ENCODE measurements at places on chromosomes 2 and 18.

DNA sequence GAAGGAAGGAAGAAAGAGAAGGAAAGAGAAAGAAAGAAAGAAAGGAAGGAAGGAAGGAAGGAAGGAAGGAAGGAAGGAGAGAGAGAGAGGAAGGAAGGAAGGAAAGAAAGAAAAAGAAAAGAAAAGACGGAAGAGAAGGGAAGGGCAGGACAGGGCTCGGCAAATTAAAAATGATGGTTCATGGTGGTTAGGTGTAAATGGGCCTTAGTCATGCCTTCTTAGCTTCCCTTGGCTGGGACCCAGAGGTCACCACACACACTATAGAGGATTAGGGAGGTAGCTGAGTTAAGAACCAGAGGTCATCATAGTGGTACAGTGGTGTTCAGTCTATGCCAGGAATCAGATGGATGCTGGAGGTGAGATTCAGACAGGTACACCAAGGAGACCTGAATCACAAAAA lies 9.3 kb upstream of the ATL2 start:
- no peak for DNase-seq

GRCh38 chr2:54858021-54858681 lies 134.7 kb downstream of the EML6 start:
- DNase-seq = peak; percentile 21

- DNase-seq = no peak
These were observed 6.6 kb downstream of the GAREM2 start for GRCh38 chr2:26179446-26179913.

GRCh38 chr2:121475811-121476571 lies 54.7 kb upstream of the RNU4ATAC start:
- no peak for DNase-seq

DNA sequence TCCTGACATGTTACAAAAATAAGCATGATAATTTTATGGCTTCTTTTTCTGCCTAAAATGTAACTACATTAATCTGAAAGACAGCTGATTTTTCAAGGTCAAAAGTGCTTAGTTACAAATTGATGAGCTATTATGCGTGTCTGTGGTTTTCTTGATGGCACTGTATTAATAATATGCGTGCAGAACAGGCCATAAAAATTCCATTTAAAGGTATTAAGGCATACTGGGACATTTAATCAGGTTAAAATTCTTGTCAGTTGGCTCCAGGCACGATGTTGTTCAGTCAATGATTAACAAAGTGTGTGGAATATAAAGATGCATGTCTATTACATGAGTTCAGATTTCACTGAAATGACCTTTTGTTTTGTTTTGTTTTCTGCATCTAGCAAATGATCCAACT lies 420.1 kb upstream of the ZNF804A start:
- no peak for DNase-seq

DNA sequence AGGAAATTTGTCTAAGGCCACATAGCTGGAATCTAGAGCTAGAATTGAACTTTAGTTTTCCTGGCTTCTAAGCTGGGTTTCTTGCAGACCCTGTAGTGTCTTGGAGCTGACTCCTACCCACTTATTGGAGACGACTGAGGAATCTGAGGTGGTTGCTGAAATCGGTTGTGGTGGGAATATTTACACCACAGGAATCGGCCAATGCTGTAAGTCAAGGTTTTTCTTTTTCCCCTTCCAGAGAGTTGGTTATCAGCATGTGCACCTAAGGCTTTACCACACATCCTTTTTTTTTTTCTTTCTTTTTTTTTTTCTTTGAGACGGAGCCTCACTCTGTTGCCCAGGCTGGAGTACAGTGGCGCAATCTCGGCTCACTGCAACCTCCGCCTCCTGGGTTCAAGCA lies 9.4 kb downstream of the CABLES1 start:
- no peak for DNase-seq

- DNase-seq = no peak
These were observed 644 bp upstream of the NEU2 start for GRCh38 chr2:233031556-233032500.

- no peak for DNase-seq
These were observed 38.2 kb downstream of the PLEKHM3 start for GRCh38 chr2:207987025-207987716.

GRCh38 chr18:41681138-41681880 lies 273.7 kb upstream of the PIK3C3 start:
- DNase-seq = no peak

DNA sequence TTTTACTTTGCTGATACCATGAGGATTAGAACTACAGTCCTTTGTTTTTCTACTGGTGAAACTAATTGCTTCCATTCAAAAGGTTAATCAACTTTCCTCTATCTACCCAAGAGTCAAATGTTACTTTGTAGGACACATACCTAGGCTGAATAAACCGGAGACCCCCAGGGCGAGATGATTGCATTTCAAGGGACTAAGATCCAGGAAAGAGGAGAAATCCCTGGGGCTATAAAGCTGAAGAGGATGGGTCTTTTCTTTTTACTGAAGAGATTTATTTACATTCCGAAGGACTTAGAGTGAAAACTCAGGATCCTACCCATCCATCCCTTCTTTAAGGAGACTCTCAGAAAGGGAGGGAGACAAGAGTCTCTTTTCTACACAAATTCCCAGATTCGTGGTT lies 331.9 kb downstream of the CDH19 start:
- no peak for DNase-seq

GRCh38 chr18:41064916-41065315 lies 890.1 kb upstream of the PIK3C3 start:
- DNase-seq = no peak

- DNase-seq = no peak
These were observed 3.5 kb downstream of the IMP4 start for GRCh38 chr2:130346041-130346740.

- no peak for DNase-seq
These were observed 86.4 kb downstream of the LOXHD1 start for GRCh38 chr18:46570666-46571065.

DNA sequence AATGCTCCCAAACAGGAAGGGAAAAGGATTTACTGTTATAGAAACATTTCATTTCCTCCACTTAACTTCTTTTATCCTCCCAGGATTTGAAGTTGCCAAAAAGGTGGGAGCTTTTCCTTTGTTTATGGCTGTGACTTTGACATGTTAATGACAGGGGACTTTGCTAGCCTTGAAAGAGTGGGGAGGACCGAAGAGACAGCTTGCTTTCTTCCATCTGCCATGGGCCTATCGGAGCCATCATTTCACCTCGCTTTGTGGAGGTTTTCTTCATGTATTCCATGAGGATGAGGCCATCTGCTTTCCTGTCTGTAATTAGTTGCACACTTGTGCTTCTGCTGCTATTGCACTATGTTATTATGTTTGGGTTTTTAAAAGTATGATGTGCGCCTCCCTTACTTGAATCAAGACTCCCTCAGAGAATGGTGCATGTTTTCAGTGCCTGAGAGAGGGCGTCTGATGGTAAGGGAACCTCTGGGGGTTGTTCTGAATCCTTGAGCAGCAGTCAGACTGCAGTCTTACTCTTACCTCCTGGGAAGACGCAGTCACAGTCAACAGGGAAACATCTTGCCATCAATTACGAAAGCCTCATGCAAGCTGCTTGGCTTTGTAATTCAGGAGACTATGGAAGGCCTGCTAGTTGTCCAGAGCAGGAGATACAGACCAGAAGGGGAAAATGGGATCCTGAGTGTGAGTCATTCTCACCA lies 173.3 kb upstream of the MGAT5 start:
- DNase-seq = no peak

- DNase-seq = no peak
These were observed 363.0 kb downstream of the FSIP2 start for GRCh38 chr2:186101616-186102015.

- no peak for DNase-seq
These were observed 500.2 kb downstream of the XIRP2 start for GRCh38 chr2:167388497-167388896.

DNA sequence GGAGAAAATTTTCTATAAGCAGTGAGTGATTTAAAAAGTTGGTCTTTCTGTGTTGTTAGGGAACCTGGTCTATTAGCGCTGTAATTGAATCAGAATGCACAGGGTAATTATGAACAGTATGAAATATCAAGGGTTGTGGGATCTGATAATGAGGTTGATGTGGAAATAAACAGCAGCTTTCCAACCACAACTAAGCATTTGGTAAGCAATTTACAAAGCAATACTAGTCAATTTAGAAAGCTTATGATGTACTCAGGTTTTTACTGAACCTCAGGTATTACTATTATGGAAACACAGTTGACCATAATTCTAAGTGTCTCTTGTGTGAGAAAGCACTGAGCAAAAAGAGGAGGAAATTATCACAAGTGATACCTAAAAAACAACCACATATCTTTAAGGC lies 11.0 kb upstream of the SMCHD1 start:
- no peak for DNase-seq

- no peak for DNase-seq
These were observed 1920.1 kb upstream of the CELF4 start for GRCh38 chr18:39485696-39486095.

GRCh38 chr2:74021407-74021755 lies 36.7 kb downstream of the TET3 start:
- no peak for DNase-seq

DNA sequence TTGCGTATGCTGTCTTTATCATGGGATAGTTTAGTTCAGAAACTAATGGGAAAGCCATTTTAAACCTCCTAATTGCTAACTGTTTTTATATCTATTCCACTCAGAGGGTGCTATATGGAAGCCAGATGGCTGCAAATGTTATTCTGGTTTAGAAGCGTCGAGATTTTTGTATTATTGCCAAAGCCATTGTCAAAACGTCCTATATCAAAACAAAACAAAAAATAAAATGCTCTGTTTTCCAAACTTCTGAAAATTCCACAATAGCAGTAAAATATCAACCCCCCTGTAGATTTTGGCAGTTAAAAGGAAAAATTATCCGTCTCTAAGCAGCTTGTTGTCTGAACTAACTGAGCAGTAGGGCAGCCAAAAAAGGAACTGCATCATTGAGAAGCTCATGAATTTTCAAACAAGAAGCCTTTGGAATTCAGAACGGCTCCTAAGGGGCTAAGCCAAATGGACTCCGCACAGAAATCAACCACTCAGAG lies 195.4 kb upstream of the CWC22 start:
- DNase-seq = no peak
